ENCODE measurements at places on chromosomes 2 and 18. TPM values are rescaled to one million over a fixed set of nuclear protein-coding genes. Genes with fewer than 3 reads are reported as not detected.

GRCh38 chr2:77391119-77391518 is 131.1 kb downstream of the LRRTM4 start:
- ATAC-seq, result no peak

Gene MGAT4A
- total RNA-seq, result 18.1 TPM

GRCh38 chr18:59605633-59606192 is 91.5 kb downstream of the CCBE1 start:
- ATAC-seq, result no peak

- ATAC-seq, result no peak
These were observed 556 bp downstream of the CYRIA start for GRCh38 chr2:16664809-16665747.

- no peak for ATAC-seq
These were observed 120.3 kb downstream of the RBMS1 start for GRCh38 chr2:160373263-160373662.

DNA sequence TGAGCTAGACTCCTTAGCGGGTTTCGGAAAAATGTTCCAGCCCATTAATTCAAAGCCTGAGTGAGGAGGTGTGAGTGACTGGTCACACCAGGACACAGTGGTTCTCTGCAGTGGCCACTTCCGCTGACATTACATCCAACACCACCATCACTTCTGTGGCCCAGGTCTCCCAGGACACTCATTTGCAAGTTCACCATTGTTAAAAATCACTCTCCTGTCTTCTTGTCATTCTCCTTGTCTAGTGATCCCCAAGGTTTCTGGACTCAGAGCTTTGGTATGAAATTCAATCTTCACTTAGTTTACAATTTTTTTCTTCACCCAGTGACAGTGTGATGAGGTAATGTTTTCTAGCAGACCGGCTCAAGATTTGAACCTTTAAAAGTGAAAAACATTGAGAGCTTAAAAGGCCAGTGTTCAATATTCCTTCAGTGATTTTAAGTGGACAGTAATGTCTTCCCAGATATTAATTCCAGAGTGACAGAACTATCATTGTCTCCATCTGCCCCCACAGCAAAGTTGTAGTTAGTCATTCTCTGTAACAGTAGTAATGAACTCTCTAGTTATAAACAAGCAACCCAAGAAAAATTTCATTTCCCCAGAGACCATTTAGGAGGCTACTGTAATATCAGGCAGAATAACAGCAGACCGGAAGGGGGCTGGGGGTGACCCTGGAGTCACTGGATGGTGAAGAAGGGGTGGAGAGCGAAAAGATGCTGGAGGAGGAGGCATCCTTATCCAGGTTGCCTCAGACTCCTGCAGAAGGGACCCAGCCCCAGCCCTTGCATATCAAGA is 164.9 kb downstream of the GFPT1 start:
- no peak for ATAC-seq

Gene SCYGR5
- total RNA-seq, result not detected

GRCh38 chr2:120338015-120338414 is 7.9 kb upstream of the INHBB start:
- ATAC-seq, result no peak

Gene SCN9A
- 11.2 TPM for total RNA-seq

GRCh38 chr2:38742797-38743559 is 8.2 kb downstream of the SRSF7 start:
- ATAC-seq, result peak; percentile 12

Gene COL4A4
- 0.81 TPM for total RNA-seq

GRCh38 chr2:50345701-50346591 is 686.0 kb downstream of the NRXN1 start:
- ATAC-seq, result peak; percentile 54

- no peak for ATAC-seq
These were observed 221.3 kb upstream of the ITGA4 start for GRCh38 chr2:181235683-181236459.

DNA sequence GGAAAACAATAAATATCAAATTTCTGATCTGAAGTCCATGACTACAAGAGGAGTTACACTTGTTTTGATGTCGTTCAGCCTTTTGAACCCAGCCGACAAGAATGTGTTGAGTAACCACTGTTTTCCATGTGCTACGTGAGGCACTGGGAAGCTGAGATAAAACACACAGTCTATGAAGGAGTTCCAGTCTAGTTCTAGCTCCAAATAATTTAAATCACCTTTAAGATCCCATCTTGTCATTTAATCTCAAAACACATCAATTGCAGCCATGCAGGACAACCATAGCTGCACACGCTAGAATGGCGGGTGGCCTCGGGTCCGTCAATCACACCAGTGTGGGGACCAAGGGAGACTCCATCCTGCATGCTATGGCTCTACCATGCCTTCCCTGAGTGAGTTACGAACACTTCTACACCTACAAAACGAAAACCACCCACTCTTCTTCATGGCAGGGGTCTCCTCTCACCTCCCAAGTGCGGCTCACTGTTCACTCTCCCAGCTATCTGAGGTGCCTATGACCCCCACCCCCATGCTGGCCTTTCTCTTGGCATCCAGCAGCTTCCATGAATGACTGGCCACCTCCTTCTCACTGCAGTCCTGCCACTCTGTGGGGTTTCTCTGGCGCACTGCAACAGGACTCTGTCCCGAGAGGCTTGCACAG is 3.8 kb downstream of the FHL2 start:
- no peak for ATAC-seq

- ATAC-seq, result no peak
These were observed 7.5 kb downstream of the RALBP1 start for GRCh38 chr18:9482790-9483189.

Gene VIT
- total RNA-seq, result not detected

DNA sequence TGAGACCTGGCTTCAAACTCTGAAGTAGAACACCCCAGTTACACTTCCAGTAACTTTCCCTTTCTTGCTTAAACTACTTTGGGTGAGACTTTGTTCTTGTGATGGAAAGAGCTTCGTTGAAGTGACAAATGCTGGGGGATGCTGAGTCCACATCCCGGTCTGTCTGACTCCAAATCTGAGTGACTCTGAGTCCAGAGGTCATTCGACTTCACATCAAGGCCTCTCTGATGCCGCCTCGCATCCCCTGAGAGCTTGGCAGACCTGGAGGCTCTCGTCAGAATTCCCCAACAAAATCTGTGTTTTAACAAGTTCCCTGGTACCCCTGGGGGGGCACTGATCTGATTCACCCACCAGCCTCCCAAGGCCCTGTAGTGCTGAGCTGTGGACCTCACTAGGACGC is 31.6 kb upstream of the ROCK2 start:
- ATAC-seq, result no peak

Gene ANKRD62
- 0.13 TPM for total RNA-seq

GRCh38 chr2:19038071-19039015 is 320.1 kb downstream of the OSR1 start:
- ATAC-seq, result no peak

Gene EPHA4
- total RNA-seq, result 15.9 TPM

DNA sequence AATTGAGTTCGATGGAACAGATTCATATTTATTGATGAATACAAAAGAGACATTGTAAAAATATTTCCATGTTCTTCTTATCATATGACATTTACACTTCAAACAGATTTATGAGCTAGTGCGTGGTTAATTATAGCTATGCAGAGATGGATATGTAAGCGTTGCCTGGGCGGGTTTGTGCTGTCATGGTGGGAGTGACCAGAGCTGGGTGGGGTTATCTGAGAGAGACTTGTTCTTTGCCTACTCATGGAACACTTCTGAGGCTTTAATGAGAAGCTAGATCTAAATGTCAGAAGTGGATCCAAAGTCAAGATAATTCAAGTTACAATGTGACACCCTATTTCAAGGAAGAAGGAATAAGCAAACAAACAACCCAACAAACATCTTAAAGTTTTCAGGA is 162.3 kb upstream of the ZEB2 start:
- no peak for ATAC-seq

GRCh38 chr2:174787487-174788205 is 23.4 kb upstream of the CHRNA1 start:
- peak; percentile 85 for ATAC-seq

Gene NAT8
- total RNA-seq, result 0.68 TPM

GRCh38 chr18:23994361-23994902 is 20.1 kb upstream of the TTC39C start:
- ATAC-seq, result peak; percentile 97

- ATAC-seq, result no peak
These were observed 206.8 kb upstream of the HDAC4 start for GRCh38 chr2:239607517-239608191.

GRCh38 chr2:196598846-196599245 is 40.7 kb upstream of the CCDC150 start:
- ATAC-seq, result no peak

Gene CXCR1
- 0.85 TPM for total RNA-seq

DNA sequence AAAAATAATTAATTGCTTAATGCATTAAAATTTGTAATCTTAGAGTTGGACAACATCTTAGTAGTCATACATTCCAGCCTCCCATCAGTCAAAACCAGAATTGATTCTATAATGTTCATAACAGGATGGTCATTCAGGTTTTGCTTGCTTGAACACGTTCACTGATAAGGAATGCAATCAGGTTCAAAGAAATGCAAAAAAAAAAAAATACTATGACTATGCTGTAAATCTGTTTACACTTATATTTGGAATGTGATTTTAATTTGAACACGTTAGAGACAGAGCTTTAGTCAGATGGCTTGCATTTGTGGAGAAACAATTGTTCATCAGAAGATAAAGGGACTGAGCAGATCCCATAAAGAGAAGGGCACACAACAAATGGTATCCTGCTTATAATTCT is 131.3 kb upstream of the UNC80 start:
- ATAC-seq, result no peak

Gene LRRC30
- not detected for total RNA-seq

DNA sequence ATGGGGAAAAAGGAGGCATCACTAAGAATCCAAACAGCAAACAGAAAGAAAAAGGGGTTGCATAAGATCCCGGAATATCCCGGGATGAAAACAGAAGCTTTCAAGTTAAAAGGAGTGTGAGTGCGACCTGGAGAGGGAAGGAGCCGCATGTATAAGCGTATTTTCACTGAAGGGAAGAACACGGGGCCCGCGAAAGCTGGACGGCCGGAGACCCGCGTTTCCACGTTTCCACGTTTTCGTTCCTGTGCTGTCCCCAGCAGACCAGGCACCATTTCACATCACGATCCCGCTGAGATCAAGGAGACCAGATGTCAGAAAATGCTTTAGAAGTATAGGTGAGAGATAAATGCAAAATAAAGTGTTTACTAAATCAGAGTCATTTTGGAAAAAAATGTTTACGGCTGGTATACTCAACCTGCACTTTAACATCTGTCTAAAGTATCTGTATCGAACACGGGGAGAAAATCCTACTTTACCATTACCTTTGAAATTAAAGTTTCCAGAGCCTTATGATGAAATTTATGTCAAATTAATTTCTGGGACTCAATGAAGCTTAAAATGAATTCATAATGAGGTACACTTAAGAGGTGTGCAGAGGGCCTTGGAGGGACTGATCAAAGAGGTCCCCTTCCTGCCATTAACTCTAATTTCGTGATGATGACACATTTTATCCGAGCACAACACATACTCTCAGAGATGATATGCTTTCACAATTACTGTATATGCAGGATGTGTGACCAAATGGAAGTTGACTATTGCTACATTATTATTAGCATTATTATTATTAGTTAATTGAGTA is 71.0 kb upstream of the SALL3 start:
- ATAC-seq, result no peak

GRCh38 chr2:67564076-67564475 is 166.9 kb downstream of the ETAA1 start:
- ATAC-seq, result no peak

Gene UGT1A3
- not detected for total RNA-seq

Data from motor neuron (in vitro differentiated cells).